ENCODE measurements at places on chromosomes 1 and 21.

DNA sequence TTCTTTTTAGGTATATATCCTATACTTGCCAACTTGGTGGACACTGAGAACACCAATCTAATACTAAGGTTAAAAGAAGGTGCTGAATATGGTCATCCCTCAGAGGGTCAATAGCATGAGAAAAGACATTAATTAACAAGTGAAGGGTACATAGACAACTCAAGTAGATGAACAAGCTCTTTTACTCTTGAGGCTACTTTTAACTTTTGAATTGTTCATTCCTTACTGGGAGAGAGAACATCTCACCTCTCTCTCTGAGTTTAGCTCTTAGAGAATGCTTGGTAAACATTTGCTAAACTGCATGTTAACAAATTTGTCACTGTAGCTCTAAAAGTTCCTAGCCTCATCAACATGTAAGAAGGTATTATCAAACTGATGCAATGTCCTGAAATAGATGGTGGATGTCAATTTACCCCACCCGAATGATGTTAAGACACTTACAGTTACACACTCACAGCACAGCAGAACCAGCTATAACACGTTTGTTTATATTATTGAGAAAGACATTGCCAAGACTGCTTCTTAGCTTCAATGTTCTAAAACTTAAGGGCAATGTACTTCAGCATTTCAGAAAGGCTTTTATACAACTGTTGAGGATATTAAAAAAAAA lies 35.9 kb downstream of the HEATR1 start:
- no peak for DNase-seq

- DNase-seq, result no peak
Observed at GRCh38 chr1:89890085-89890752, 69.4 kb downstream of the LRRC8D start.

GRCh38 chr1:2052054-2052679 lies 2.0 kb downstream of the PRKCZ start:
- DNase-seq, result no peak

DNA sequence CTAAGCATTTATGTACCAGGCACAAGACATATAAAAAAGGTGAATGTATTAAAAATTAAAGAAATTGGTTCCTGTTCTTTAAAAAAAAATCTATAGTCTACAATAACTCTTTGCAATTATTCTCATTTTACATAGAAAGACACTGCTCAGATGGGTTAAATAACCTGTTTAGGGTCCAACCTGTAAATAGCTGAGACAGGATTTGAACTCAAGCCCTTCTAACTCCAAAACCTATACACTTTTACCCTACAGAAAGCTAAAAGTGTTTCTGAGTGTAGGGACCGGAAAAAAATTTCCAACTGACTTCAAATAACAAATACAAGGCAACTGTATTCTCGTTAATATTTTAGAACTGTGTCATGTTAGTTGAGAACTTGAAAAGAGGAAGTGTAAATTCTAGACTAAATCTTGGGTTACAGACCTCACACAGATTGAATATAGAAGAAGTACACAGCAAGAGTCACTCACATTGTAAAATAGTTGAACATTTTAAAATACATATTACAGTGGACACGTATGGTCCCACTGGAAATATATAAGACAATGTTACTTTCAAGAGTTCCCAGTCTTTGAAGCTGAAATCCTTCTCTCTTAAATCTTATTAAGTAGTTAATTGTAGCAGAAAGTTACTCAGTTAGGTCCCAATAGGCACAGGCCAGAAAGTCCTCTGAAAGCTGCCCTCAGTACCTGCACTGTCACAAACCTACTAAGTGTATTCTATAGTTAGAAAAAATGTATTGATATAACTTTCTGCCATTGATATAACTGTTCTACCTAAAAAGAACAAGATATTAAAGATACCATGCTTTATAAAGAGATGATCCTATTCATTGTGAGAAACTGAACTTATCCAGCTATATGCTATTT lies 7.3 kb downstream of the EDEM3 start:
- DNase-seq, result no peak

DNA sequence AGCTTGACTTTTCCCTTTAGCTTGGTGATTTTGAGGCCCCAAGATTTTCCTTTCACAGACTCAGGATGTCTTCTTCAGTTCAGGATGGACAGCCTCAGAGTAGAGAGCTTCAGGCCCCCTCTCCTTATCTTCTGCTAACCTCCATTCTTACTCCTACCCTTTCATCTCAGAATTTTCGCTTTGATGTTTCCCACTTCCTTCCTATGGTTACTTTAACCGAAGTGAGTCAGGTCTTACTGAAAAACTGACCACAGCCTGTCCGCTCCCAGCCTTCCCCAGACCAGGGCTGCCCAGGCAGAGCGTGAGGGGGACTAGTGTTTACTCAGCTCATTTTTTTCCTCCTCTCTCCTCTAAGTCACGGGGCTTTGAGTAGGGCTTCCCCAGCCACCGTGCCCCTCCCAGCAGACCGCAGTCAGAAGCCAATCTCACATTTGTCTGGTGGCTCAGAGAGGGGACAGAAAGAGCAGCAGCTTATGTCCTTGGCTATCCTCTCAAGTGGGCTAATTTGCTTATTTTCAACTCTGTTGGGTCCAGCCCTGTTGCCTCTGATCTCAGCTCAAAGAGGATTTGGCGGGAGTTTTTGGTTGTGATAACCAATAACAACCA lies 4.2 kb upstream of the IL19 start:
- DNase-seq, result peak; percentile 92

DNA sequence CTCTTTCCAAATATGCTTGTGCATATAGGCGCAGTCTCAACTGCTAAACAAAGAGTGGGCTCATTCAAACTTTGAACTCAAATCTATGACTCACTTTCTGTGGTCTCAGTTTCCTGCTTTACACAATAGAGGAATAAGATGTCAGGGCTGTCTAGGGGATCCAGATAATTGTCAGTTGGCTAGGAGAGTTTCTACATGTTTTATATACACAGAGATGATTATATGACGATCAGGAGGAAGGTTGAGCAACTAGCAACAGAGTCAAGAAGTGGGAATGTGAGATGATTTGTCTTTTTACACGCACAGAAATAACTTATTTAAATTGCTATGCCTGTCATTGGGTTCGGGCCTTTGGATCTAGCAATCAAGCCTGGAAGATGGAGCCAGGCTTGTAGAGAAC lies 299.4 kb upstream of the LYPLAL1 start:
- DNase-seq, result peak; percentile 89

- no peak for DNase-seq
Observed at GRCh38 chr1:64472805-64473204, 2.9 kb downstream of the CACHD1 start.

GRCh38 chr1:81848880-81849682 lies 48.3 kb downstream of the ADGRL2 start:
- no peak for DNase-seq

- no peak for DNase-seq
Observed at GRCh38 chr21:44763451-44764318, 37.9 kb downstream of the UBE2G2 start.

DNA sequence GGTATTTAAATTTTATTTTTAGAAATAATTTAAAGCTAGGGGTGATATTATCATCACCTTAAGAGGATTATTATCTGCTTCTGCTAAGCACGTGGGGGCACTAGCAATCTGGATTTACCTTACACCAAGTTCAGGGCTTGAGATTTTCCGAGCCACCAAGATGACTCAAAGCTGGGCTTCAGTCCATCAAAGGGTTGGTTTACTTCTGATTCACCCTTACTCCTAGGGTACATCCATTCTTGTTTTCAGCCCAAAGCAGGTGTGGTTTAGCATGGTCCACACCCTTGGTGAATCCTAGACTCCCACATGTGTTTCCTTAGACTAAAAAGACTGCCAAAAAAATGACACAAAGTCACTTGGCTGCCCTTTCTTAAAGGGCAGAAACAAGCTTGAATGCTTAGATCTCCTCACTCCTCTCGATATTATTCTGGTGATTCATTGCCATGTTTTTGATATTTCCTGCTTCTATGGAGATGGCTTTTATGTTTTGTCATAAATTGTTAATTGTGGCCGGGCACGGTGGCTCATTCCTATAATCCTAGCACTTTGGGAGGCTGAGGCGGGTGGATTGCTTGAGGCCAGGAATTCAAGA lies 9.8 kb upstream of the PRSS38 start:
- DNase-seq, result peak; percentile 72

- no peak for DNase-seq
Observed at GRCh38 chr1:180566026-180566425, 7.3 kb downstream of the OVAAL start.

GRCh38 chr1:214102907-214103306 lies 115.1 kb downstream of the PROX1 start:
- no peak for DNase-seq

- DNase-seq, result no peak
Observed at GRCh38 chr1:184826001-184826400, 71.3 kb upstream of the EDEM3 start.

DNA sequence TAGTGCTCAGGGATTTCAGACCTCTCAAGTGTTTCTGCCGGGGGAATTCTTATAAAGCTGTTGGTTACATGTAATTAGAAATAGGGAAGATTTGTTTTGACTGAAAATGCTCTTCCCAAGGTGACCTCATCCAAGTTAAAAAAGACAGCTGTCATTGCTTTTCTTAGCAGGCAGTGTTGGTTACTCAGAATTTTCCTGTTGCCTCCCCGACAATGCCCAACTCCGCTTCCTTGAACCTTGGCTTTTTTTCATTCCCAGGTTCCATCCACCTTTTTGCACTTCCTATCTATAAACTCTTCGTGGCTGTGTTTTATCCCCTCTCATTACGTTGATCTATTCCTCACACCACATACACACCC lies 825 bp upstream of the DPH5 start:
- DNase-seq, result no peak

GRCh38 chr1:26677306-26678115 lies 18.3 kb upstream of the ARID1A start:
- peak; percentile 92 for DNase-seq

GRCh38 chr1:4177425-4178150 lies 277.5 kb upstream of the C1orf174 start:
- no peak for DNase-seq

- DNase-seq, result no peak
Observed at GRCh38 chr21:37259426-37259825, 7.7 kb downstream of the VPS26C start.

DNA sequence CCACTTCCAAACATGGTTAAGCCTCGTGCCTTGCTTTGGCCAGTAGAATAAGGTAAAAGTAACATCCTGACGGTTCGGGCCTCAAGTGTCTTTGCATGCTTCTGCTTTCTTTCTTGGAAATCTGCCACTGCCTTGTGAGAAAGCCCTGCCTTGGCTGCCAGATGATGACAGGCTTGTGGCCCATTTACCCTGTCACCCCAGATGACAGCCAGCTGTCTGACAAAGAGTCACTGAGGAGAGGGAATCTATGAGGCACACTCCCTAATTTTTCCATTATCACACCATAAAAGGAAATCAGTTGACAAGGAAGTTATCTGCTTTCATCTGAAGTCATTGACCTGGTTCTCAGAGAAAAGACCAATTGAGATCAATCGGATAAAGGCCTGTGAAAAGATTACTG lies 199.8 kb downstream of the USH2A start:
- DNase-seq, result no peak

DNA sequence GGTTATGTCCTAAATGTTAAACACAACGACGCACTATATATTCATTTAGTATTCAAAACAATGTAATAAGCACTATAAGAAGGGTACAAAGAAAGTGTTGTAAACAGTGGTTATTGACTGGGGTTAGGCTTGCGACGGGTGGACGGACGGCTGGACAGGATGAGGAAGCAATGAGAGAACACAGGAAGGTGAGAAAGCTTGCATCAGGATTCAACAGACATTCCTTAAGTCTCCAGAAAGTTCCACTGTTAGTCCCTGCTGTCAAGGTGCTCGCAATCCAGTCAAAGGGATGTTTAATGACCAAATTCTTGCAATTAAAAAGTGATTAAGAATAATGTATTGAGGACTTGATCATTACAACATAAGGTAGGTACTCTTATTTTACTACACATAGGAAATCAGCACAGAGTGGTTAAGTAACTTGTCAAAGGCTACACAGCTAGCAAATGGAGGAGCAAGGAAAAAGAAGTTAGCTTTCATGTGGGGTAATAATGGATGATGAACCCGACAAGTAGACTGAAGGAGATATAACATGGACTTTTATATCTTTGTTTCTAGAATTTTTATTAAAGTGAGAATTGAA lies 994 bp upstream of the ACBD6 start:
- DNase-seq, result peak; percentile 4

GRCh38 chr21:20592463-20592862 lies 405.7 kb upstream of the NCAM2 start:
- no peak for DNase-seq

- no peak for DNase-seq
Observed at GRCh38 chr1:163657719-163658118, 336.0 kb downstream of the NUF2 start.

GRCh38 chr1:4734791-4735190 lies 80.4 kb downstream of the AJAP1 start:
- no peak for DNase-seq

DNA sequence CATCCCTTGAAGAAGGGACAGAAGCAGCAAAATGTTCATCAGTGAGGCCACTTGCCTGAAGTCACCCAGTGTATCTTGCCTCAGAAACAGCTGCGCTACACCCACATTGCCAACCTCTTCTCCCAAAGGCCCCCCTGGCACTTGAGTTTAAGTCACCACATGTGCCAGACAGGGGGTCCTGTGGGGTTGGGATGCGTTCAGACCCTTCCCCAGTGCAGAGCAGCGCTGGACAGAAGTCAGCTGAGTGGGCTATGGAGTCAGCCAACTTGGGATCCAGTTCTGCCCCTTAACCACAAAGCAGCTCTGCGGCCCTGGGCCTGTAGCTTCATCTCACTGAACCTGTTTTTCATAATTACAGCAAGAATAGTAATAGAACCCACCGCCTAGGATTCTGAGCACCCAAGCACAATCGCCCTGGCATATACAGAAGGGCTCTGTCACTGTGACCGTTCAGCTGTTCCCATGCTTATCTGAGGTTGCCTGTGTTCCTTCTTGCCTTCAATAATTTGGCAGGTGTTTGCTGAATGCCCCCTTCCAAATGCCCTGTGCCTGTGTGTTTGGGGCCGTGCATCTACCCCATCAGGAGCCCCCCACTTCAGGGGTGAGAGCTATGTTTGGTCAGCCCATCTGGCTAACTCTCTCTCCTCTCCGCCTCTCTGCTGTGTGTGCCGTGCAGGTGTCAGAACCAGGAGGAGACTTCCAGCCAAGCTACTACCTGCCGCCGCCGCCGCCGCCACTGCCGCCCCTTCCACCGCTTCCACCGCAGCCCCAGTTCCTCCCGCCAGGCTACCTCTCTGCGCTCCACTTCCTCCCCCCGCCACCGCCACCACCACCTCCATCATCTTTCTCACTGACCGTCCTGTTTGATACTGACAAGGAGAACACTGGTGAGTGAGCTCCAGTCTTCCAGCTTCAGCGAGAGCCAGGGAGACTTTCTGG lies 5.0 kb downstream of the DMRTB1 start:
- DNase-seq, result no peak

DNA sequence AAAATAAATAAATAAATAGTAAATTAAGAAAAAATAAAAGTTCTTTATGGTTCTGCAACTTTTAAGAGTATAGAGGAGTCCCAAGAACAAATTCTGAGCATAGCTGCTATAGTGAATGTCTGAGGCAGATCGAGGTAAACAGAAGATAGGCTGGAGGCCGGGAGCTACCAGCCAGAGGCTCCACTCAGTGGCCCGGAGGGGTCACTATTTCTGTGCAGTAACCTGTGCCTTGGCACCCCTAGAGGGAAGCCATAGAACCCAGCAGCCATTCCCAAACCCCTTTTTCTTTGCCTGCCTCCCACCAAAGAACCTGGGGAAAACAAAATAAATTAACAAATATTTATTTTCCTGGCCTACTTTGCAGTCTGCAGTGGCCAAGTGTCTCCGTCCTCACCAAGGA lies 38.4 kb upstream of the HEATR1 start:
- no peak for DNase-seq

Data from RCC 7860 (cell line).